ENCODE measurements at places on chromosomes 2 and 18.
A peak's percentile ranks its signal among the peaks of the same experiment; 100 is the strongest.

GRCh38 chr18:30811580-30811979 lies 231.0 kb downstream of the DSC3 start:
- no peak for DNase-seq

DNA sequence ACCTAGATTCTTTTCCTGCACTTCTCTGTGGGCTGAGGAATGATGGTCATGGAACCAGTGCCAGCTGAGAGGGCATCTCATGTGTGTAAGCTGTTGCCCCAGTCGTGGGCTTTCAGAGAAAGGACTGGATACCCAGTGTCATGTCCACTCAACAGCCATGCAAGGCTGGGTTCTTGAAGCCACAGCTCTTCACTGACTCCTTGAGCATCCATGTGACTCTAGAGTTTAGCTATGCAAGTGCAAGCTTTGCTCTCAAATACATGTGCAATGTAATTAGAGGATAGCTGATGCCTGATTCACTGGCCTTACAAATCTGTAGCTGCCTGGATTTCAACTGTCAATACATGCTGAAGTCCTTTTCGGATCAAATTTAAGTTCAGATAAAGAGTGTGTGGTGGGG lies 46.8 kb upstream of the EML6 start:
- DNase-seq: no peak

- no peak for DNase-seq
These were observed 511.2 kb downstream of the TSN start for GRCh38 chr2:122266636-122267035.

DNA sequence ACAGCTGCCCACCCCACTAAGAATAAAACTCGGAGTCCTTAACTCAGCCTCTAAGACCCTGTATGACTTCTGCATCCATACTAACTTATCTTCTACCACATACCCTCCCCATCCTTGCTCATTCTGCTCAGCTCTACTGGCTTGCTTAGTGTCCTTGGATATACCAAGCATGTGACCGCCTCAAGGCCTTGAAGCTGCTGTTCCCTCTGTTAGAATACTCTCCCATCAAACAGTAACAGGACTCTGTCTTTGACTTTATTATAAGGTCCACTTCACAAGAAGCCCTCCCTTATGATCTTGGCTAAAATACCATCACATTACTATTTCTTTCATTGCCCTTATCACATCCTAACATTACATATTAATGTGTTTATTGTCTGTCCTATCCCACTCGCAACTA lies 117.3 kb downstream of the DYM start:
- DNase-seq: no peak

GRCh38 chr2:27952070-27952469 lies 61.5 kb downstream of the BABAM2 start:
- DNase-seq: no peak

DNA sequence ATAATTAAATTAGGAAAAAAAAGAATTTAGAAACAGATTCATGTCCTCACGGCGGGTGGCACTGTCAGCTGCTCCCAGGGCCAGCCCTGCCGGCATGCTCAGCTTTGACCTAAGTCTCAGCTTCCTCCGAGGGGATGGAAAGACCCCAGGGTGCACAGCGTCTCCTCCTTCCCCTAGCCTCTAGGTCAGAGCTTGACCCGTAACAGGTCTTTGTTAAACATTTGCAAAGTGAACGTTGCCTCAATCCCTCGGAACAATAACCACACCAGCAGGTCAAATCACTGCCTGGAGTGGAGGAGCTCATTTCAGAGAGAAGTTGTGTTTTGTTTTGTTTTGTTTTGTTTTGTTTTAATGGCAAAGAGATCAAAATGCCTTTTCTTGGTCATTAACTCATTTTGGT lies 171.3 kb downstream of the TMEM18 start:
- peak; percentile 36 for DNase-seq

DNA sequence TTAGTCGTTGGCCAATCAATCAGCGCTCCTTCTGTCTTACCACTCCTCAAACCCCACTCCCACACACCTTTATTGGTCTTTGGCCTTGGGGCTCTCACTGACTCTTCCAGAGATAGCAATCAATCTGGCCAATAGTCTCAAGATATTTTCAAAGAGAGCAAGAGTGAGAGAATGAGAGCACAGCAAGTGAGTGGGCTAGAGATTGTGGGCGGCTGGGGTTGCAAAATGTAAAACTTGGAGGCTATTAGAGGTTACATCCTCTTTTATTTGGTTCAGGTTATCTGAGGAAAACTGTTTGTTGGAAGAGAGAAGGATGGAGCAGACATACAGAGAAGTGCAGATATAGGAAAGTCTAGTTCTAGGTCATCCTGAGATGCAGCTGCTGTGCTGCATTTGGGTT lies 32.8 kb downstream of the TACR1 start:
- no peak for DNase-seq

DNA sequence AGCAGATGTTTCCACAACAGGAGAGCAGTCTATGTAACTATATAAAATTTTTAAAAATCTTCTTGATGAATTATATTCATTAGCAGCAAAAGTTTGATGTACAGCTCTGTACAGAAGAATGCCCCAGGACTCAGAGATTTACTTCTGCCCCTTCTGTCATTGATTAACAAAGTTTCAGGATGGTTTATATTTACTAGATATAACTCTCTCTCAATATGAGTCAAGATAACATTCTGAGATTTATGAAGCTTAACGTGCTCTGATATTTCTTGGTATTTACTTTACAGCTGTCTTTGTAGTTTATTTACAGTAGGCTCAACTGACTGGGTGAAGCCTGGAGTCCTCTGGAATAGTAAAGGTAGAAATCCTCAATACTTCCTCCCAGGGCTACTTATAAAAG lies 93.6 kb upstream of the HNMT start:
- no peak for DNase-seq

- no peak for DNase-seq
These were observed 22.7 kb upstream of the MYO1B start for GRCh38 chr2:191222507-191222906.

DNA sequence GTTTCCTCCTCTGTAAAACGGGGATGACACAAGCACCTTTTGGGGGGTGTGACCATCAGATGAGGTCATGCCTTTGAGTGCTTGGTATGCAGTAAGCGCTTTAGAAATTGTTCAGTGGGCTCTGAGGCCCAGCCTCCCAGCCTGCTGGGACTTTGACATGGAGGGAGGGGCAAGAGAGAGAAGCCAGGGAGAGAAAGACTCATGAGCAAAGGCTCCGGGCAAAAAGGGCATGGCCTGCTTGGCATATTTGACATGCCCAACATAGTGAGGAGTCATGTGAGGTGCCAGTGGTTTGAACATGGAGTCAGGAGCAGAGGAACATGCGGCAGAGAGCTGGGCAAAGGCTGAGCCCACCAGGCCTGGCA lies 14.0 kb downstream of the TNS1 start:
- DNase-seq: no peak

GRCh38 chr18:46728219-46728930 lies 28.5 kb downstream of the ST8SIA5 start:
- DNase-seq: no peak

DNA sequence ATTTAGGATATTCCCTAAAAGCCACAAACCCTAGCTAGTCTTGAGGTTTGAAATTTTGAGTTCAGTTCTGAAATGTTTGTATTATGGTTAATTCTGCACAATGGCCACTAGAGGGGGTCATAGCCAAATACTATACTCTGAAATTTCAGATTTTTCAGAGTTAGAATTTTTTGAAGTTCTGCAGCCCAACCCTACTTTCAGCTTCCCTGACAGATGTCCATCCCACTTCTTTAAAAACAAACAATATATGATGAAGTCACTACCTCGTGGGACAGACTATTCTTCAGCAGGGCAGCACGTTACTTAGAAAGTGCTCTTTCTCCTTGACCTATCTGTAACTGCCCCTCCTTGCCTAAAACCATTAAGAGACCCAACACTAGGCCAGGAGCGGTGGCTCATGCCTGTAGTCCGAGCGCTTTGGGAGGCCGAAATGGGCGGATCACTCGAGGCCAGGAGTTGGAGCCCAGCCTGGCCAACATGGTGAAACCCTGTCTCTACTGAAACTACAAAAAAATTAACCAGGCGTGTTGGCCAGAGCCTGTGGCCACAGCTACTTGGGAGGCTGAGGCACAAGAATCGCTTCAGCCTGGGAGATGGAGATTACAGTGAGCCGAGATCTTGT lies 48.2 kb upstream of the PAPOLG start:
- peak; percentile 17 for DNase-seq

- no peak for DNase-seq
These were observed 7.8 kb downstream of the CCDC85A start for GRCh38 chr2:56191617-56192016.

GRCh38 chr2:204359076-204359475 lies 186.2 kb upstream of the PARD3B start:
- no peak for DNase-seq

DNA sequence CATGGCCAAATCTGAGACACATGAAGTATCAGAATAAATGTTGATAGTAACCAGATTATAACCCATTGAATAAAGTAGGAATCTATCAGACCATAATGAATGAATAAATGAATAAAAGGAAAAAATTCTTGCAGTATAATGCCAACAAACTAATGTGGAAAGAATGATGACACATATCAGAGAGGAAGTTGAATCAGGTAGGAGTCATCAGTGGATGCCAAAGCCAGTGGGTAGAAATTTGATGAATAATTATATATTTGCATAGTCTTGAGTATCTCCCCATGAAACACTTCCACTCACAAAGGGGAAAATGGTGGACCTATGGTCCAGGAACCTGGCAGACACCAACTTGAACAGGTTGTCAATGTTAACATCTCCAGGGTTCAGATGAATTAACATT lies 68.6 kb downstream of the GALNT3 start:
- DNase-seq: no peak

GRCh38 chr2:186984481-186984880 lies 135.5 kb upstream of the ZSWIM2 start:
- no peak for DNase-seq

- DNase-seq: no peak
These were observed 944.0 kb downstream of the DPP10 start for GRCh38 chr2:115386465-115386864.

DNA sequence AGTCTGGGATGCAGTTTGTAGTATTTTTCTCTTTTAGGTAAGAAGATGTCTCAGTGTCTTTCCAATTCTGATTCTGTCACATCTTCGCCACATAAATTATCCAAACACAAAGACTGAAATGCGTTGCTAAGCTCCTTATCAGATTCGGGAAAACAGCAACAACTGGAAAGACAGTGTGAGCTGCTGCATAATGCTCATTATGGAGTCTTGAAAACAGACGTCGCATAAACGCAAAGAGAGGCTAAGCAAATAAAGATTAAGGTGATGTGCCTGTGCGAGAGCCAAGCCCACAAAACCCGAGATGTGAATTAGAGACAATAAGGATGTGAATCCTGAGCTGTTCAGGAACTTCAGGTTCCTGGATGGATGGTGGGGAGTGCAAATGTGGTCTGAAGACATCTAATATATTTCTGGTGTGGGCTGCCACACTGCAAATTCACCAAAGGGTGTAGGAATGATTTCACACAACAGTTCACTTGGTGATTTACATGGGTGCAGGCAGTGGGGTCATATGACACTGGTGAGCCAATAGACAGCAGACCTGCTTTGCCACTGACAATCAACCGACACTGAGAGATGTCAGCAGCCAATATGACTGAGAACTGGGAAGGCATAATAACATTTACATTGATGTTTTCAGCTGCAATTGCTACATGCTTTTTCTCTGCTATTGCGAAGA lies 195.8 kb downstream of the MTX2 start:
- no peak for DNase-seq

GRCh38 chr2:30803281-30803680 lies 4.0 kb downstream of the CAPN13 start:
- DNase-seq: no peak

DNA sequence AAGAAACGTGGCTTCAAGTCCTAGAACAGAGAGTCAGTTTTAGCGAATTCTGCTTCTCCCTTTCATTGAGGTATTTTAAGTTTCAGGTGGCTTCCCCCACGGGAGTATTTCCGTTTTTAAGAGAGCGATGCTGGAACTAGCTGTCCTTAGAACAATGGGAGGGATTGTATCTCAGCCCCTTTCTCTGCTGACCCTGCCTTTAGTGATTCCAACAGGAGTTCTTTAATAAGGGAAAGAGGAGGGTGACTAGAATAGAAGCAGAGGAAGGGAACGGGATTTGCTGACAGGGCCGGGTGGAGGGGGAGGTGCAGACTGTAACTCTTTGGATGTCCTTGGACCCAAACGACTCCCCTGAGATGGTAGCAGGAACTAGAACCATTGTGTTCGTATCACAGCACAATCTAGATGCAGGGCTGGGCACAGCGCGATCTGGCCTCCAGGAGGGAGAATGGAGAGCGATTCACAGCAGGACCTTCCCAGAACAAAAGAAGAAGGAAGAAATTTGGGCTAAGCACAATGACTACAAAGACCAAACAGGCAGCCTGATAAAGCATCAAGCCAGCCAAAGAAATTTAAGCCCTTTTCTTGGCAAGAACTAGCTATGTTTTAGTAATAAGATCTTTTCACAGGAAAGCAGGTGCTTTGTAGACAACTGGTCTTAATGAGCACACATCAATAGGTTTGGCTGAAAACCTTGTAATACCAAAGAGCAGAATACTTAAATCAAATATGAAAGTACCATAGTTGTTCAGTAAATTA lies 15.8 kb upstream of the RTTN start:
- no peak for DNase-seq

GRCh38 chr2:37877457-37878315 lies 47.4 kb upstream of the RMDN2 start:
- no peak for DNase-seq

GRCh38 chr2:24548058-24548457 lies 57.0 kb downstream of the NCOA1 start:
- no peak for DNase-seq

GRCh38 chr2:30666266-30666874 lies 140.9 kb downstream of the CAPN13 start:
- DNase-seq: no peak

DNA sequence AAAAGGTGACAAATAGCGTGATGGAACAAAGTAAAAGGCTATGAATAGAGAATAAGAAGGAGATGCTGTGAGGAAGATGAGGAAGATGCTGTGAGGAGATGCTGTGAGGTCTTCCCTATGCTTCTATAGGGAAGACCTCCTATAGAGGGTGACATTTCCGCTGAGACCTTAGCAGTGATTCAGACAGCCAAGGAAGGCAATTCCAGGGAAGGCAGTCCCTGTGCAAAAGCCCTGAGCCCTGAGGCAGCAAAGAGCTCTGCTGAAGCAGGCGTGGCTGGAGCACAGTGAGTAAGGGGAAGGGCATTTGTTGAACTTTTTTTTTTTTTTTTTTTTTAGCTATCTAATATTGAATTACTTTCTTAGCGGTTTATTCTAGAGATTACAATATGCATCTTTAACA lies 142.7 kb upstream of the FOSL2 start:
- no peak for DNase-seq

DNA sequence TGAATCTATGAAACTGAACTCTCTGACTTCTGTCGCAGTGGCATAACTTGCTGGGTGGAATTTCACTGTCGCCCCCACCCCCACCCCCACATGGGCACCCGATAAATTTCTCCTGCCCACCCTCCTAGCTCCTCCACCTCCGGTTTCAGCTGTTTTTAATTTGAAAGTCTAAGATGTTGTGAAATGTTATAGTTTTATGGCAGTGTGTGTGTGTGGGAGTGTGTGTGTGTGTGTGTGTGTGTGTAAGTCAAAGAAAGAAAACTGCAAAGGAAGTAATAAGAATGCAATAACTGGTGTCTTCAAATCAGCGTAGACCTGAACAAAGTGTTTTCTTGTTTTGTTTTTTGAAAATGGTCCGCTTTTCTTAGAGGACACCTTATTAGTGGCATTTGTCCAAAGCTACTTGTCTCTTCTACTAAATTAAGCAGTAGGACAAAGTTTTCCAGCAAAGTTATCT lies 388 bp downstream of the DTNA start:
- DNase-seq: no peak

Data from right kidney (tissue), 9 donors.